Mammary epithelial cell (primary cell): ENCODE measurements at places on chromosomes 16 and 17.

GRCh38 chr17:77385750-77386501 is 245.2 kb downstream of the SEC14L1 start:
- no peak for DNase-seq

- no peak for DNase-seq
These were observed 7.6 kb downstream of the PDE6G start for GRCh38 chr17:81648707-81649085.

DNA sequence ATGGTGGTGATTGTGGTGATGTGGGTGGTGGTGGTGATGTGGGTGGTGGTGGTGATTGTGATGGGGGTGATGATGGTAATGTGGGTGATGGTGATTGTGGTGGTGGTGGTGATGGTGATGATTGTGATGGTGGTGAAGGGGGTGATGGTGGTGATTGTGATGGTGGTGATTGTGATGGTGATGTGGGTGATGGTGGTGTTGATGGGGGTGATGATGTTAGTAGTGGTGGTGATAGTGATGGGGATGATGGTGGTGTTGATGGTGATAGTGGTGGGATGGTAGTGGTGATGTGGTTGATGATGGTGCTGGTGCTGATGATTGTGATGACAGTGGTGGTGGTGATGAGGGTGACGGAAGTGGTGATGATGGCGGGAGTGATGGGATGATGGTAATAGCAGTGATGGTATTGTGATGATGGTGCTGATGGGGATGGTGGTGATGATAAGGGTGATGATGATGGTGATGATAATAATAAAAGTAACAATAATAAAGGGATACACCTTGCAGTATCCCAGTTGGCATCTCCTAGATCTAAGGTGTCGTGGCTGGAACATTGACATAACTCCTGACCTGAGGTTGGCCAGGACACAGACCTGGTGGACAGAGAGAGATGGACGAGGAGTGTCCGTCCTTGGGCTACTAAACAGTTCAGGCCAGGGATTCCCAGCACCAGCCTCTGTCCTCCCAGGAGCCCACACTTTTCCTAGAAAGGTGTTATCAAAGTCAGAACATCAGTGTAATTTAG is 344.5 kb downstream of the SEC14L1 start:
- no peak for DNase-seq

- peak; percentile 39 for DNase-seq
These were observed 498 bp downstream of the SMYD4 start for GRCh38 chr17:1829216-1829591.

DNA sequence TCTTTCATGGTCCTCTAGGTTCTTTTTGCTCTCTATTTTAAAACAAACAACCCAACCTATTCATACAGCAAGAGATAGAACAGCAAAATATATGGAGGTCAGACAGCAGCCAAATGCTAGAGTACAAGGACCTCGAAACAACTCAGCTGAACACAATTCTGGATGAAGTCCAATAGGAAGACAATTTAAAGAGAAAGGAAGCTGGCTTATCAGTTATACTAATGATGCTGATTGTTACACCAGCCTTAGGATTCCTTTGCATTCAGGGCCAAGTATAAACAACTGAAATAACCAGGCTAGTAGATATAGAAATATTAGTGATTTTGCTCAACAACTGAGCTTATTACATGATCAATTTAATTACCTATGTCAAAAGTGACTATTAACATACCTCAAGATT is 2.5 kb downstream of the SSH2 start:
- no peak for DNase-seq

GRCh38 chr17:5434984-5435383 is 4.0 kb downstream of the C1QBP start:
- no peak for DNase-seq

DNA sequence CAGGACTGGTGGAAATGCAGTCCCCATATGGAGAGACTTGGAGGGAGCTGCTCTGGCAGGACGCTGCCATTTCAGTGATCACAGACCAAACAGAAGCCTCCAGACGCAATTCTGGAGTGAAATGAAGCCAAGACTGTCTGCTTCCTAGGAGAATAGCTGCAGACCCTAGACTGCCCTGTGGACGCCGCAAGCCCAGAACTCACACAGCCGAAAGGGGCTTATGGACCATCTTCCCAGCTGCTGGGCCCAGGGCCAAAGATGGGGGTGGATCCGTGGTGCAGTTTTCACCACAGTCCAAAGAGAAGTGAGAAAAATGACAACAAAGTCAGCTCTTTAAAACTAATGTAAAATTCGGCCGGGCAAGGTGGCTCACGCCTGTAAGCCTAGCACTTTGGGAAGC is 165.7 kb downstream of the CBLN1 start:
- no peak for DNase-seq

DNA sequence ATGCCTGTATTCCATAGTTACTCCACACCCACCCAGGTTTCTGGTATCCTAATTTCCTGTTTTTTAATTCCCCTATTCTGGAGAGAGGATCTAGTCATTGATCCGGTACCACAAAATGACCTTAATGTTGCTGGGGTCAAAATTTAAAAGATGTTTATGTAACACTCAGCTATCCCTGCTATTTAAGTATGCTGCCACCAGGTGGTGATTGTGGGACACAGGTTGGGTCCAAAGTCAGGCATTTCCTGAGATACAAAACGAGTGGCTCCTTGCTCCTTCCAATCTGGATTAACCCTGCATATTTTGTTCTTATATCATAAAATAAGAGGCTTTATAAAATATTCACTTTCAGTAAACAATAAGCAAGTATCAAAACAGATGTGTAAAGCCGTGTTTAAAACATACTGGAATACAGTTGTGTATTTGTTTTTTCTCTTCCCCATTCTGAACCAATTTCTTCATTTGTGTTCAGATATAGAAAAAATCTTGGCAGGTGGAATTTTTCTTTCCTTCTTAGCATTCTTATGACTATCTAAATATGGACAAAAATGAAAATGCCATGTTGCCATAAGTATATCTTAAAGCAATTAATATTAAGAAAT is 16.3 kb downstream of the HS3ST4 start:
- peak; percentile 13 for DNase-seq

DNA sequence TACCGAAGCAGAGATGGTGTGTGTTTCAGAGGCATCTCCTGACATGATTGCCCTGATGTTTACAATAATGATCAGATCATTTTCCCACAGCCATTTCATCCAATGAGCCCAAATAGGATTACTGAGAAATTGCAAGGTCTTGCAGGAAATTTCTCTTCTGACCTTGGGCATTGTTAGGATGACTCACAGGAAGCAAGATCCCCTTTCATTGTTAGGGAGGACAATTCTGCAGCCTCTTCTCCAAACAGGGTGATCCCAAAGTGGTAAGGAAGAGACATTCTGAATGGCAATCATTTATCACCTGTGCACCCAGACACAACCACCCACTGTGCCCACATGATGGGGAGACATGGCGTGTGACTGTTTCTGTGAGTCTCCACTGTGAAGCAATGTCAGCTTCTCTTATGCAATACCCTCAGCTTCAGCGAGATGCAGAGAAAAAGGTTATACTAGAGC is 306.7 kb upstream of the XYLT1 start:
- peak; percentile 8 for DNase-seq

DNA sequence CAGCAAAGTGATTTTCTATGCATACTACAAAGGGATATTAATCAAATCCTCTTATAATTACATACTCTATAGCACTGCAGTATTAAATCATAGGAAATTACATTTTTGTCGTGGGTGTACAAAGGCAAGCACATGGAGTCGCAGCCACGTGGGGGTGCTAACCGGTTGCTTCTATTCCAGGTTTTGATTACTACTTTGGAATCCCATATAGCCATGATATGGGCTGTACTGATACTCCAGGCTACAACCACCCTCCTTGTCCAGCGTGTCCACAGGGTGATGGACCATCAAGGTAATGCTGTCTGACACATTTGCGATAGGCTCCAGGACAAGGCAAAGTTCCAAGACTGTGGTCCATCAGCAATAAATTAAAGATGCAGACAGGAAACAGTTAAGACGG is 60.1 kb downstream of the ARSG start:
- DNase-seq = no peak

DNA sequence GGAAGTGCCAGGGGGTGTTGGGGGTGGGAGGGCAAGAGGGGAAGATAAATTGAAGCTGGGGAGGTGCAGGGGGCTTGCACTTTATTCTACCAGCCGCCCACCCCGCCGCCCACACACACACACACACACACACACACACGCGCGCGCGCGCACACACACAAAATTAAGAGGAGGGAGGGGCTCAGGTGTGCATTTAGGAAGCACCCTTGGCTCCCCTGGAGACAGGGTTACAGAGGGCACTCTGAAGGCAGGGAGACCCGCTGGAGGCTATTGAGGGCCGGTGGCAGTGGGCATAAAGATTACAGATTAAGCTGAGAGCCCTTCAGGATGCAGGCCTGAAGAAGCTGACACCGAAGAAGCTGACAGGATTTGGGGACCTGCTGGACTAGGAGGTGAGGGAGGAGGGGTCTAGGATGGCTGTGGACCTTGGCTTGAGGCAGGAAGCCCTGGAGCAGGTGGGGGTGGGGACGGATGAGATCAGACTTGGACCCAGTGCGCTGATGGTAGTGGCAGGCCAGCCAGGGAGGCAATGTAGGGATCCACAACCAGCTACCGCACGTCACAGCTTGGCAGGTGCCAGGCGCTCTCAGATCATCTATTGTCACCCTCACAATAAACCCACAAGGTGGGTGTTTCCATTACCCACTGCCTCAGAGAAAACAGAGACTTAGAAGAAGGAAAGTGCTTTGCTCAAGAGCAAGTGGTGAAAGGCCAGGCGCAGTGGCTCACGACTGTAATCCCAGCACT is 772 bp upstream of the SAMD14 start:
- no peak for DNase-seq
